ENCODE measurements at places on chromosomes 11 and 22.

GRCh38 chr11:117868815-117869561, 7.5 kb downstream of the FXYD6 start:
- DNase-seq = no peak

GRCh38 chr22:48754611-48755058, 1073.0 kb downstream of the BRD1 start:
- DNase-seq = no peak

GRCh38 chr11:72616655-72617054, 57.6 kb downstream of the PDE2A start:
- DNase-seq = no peak

DNA sequence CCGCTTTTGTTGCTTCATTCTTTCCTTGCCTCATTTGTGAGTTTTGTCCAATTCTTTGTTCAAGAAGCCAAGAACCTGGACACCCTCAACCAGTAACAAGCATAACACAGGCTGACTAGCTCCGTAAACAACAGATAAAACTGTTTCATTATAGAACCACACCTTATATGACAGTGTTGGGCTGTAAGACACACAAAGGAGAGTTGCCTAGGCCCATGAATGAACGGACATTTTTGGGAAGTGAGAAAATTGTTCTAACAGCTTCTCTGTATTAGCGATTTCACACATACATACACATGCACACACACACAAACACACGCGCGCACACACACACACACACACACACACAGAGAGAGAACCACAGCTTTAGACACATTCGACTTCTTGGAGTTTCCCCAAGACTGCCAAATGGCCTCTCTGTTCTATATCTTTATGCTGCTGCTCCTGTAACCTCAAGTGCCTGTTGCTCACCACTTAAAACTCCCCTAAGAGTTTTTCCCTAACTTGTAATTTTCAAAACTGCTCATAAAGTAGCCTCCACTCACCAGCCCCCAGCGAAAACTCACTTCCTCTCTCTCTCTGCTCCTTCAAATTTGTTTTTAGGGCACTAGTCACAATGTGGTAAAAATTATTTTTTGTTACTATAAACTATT, 35.9 kb downstream of the CTSC start:
- DNase-seq = no peak

DNA sequence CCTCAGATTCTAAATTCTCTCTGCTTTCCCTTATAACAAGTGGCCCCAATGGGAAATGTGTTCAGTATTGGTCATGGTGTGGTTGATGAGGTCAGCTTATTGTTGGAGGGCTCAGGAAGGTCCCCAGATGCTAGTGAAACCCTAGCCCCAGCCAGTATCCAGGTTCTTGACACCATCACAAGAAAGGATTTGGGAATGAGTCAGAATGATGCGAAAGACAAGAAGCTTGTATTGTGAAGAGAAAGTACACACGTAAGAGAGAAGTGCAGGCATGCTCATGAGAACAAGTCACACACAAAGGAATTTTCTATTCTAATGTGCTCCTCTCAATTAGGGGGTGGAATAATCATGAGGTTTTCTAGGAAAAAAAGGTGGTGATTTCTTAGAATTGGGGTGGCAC, 34.9 kb upstream of the TRPC6 start:
- no peak for DNase-seq

DNA sequence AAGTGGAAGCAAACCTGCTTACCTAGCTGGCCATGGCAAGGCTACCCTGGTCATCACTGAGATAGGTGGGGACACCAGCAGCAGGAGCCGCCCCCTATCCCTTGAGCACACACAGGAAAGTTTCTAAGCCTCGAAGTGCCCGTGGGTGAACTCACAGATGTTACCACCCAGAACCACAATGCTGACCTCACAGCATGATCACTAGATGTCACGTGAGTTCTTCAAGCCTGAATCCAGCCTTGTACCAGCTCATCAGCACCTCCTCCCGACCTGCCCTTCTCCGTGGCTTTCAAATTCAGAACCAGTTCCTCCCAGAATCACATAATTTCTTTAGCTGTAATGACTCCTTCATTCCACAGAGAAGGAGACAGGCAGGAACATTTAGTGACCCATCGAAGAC, 24.7 kb upstream of the TIMP3 start:
- DNase-seq = no peak

DNA sequence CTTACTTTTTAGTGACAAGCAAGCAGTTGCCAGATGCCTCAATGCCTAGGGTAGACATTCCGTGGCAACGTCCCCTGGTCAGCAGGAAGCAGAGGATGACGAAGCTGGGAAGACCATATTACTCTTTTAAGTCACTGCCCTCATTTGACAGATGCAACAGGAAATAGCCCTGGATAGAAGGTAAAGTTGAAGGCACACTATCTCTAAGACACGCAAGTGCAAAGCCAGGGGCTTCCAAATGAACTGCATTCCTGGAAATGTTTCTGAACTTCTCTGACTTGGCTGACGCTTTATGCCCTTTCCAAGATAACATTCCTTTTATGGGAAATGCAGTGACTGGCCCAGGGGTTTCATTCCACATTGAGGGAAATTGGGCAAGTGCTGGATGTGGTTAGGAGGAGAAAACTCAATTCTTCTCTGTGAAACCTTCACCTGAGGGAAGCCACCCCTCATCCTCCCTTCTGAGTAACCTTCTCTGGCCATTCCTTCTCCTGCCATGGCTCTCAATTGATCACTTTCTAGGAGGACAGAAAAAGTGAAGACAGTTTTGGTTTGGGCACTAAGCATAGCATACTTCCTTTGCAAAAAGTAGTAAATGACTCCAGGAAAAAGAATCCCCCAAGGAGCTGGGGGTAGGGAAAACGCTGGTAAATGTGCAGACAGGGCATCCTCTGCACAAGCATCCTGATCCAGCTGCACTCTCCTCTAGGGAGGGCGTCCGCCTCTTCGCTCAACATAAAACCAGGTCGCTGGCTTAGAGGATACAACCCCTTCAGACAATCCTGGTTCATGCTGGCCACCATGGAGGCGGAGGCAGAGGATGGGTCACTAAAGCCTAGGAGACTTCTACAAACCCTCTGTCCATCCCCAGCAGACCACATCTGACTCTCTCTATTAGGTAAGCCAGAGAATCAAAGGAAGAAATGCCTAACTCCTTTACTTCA, 14.5 kb downstream of the PCSK7 start:
- no peak for DNase-seq

- no peak for DNase-seq
Observed at GRCh38 chr11:132258875-132259274, 888.5 kb downstream of the NTM start.

DNA sequence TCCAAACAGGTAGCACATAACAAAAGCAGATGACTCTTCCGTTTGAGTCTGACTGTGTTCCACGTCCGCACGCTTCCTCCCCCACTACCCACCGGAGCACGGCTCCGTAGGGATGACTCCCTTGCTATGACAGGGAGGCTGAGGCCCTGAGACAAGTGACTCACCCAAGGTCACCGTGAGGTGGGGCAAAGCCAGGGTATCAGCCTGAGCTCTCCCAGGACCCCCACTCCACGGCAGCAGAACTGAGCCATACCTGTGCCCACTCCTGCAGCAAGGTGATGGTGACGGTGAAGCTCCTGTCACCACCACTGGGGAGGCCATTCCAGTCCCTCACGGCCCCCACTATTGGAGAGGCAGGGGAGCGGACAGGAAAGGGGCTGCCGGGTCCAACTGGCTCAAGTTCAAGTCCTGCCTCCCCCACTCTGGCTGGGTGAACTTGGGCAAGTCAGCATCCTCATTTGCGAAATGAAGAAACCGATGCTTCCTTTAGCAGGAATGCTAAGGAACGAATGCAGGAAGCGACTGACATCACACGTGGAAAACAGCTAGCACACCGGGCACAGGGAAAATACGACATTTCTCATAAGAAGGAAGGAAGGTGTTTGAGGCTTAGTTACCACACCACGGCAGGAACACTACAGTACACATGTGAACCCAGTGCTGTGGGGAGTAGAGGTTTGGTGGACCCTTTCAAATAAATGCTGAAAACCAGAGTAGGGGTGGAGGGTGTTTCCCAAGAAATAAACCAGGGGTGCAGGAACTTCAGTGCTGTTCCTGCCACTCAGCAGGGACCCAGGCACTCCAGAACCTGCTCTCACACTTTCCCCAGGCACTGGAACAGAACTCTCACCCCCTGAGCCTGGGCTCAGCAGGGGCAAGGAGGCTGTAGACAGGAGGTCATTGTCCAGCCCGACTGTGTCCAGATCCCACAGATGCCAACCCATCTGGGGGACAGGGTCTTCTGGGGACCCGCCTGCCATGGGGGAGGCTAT, 32.4 kb upstream of the CBX7 start:
- no peak for DNase-seq

DNA sequence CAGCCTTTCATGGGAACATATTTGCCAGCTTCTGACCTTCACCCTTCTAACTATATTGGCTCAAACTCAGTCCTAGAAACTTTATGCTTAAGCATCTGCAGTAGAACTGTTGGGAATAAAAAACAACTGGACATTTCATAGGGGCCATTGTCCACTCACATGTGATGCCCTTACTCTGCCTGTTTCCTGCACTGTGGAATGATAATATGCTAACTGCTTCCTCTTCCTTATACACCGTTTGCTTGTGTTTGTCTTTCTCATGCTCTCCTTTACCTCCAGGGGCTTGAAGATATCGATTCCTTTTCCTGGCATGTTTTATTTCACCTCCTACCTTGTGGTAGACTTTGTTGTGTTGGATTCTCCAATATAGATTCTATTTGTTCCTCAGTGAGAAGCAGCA, 333.0 kb upstream of the DDI1 start:
- no peak for DNase-seq

- DNase-seq = no peak
Observed at GRCh38 chr11:103295704-103296103, 186.5 kb downstream of the DYNC2H1 start.

All from SIG-M5 (cell line).